ENCODE measurements at places on chromosomes 1 and 21.

DNA sequence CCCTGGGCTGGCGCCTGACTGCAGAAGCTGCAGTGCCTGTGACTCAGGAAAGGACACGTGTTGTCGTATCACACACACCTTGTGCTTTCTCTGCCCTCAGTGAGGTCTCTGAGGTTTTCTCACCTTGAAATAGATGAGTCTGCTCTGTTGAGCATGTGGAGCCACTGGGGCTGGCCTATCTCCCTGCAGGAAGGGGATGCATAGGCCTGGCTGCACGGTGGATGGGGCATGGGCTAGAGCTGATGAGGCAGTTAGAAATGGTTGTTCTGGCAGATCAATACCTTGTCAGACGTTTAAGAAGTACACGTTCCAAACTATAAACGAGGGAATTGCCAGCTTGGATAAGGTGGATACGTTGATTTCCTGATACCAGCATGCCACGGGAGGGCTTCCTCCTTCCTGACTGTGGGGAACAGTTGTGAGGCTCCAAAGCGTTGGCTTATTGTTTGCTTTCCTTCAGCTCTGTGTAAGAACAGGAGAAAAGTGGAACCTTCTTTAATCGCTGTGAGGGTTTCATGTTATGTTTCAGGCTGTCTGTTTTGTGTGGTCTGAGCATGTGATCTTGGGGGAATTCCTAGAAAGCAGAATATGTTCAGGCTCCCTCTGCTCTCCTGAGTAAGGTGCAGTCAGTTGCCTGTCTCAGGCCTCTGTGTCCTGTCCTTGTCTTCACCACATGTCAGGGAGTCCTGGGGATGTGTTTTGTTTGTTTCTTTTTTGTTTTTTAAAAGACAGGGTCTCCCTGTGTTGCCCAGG lies 44.8 kb downstream of the PCNT start:
- DNase-seq, result no peak

DNA sequence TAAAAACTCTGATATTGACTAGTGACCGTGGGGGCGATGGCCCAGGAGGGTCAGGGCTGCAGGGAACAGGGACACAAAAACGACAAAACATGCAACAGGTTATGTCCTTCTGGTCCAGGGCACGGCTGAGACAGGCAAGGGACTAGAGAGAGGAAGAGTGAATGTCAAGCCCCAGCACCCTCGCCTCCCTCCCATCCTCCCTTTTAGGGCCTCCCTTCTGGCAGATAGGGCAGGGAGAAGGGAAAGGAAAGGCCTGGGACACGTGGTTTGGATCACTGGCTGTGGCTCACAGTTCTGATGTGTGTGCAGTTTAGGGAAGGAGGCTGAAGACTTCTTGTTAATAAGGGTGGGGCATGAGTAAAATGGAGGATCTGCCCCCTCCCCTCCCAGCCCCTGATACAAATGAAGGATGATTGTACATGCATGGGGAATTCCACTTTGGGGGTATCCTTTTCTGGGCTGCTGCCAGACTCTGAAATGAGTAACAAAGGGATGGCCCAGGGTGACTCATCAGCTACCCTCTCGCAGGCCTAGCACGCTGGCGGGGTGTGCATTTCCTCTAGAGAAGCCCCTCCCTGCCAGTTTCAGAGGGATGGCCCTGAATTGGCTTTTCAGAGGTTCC lies 14.2 kb downstream of the CAPN2 start:
- peak; percentile 94 for DNase-seq

DNA sequence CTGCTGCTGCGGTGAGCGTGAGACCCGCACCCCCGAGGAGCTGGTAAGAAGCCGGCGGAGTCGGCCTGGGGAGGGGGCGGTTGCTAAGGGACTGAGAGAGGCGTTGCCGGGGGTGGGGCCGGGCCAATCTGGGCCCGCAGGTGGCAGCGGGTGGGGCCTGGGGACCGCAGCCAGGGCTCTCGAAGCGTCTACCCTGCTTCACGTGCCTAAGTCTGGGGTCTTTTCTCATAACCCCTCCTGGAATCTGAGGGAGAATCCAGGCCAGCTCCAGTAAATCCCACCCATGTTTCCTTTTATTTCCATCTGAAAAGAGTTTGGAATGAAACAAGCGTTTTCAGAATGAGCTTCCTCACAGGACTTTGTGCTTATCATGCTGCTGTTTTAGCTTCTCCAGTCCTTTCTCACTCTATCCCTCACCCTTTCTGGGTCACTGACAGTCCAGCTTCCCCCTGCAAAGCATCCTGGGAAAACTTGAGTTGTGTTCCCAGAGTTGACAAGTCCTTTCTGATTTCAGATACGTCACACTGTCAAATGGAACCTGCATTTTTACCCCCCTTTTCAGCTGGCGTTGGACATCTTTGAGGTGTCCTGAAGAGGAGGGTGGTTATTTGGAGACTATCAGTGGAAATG lies 431 bp downstream of the CLCN6 start:
- DNase-seq, result peak; percentile 65

GRCh38 chr1:220527279-220527907 lies 543 bp upstream of the MARK1 start:
- peak; percentile 42 for DNase-seq

GRCh38 chr1:115980998-115981993 lies 5.0 kb downstream of the SLC22A15 start:
- peak; percentile 79 for DNase-seq

DNA sequence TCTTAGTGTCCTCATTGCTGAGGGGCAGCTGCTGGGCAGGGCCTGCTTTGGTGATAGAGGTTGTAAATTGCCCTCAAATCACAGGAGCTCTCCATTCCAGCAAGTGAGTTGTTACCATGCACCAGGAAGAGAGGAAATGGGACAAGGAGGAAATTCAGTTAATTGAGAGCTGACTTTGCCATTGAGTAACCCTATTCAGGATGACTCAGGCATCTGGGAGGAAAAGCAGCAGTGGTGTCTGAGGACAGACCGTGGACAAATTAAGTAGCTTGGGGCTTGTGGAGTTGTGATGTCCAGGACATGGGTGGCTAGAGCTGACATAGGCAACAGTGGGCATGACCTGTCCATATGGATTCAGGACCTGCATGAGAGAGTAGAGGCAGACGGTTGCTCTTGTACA lies 5.9 kb downstream of the ARHGEF10L start:
- peak; percentile 81 for DNase-seq

- DNase-seq, result no peak
Measured at GRCh38 chr1:202834771-202835547, 24.2 kb downstream of the PCAT6 start.

DNA sequence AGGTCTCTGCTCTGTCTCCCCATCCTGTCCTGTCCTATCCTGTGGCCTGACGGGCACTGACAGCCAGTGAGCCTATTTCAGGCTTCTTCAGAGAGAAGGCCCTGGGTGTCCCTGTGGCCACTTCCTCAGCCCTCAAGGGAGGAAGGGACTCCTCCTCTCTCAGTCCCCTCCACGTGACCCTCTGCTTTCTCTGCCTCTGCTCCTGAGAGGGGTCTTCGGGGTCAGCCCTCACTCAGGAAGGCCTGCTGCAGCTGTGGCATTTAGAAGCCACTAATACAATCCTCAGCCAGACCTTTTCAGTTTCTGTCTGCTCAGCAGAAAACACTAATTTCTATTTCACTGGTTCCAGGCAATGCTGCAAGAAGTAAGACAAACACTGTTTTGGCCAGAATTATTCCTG lies 43.6 kb upstream of the ETV3 start:
- no peak for DNase-seq

- DNase-seq, result no peak
Measured at GRCh38 chr1:226790545-226791181, 51.6 kb upstream of the ITPKB start.

DNA sequence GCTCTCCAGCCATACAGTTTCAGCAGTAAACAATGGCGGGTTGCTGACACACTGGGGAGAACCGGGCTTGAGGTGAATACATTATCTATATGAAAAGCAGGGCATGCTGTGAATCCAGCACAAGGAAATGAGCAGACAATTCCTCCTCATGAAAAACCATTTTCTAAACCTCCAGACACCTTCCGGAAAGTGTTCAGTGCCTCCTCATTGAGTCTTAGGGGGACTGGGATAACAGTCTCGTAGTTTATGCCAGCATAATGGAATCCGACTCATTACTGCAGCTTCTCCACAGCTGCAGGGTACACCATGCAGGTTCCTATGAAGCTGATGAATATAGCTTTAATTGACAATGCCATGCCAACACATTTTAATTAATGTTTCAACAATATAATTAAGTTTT lies 284.1 kb downstream of the BACH1 start:
- DNase-seq, result no peak

DNA sequence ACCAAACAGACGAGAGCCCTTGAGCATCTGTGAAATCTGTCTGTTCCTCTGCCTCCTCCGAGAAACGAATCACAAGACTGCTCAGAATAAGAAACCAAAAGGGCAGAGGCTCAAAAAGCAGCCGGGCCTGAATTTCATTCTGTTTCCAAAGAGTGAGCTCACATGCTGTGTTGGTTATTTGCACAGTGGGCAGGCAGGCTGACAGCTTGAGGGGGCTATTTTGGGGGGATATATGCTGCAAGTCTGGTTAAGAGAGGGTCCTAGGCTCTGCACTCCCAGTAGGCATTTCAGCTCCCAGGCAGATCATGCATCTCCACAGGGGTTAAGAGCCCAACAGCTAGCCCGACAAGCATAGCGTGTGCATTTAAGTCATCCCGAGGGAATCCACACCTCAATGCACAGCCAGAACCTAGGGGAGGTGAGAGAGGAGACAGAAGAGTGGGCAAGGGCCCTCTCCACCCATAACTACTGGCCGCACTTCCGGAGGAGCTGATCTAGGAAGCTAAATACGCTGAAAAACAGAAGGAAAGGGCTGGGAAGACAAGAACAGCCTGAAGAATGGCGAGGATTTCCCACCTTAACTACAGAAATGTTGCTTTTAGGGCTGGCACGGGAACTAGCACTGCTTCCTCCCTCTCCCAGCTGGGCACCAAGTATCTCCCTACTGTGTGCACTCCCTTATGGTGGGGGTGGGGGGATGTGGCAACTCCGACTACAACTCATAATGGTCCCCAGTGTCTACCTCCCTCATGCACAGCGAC lies 3.7 kb downstream of the PGBD5 start:
- DNase-seq, result no peak

- peak; percentile 76 for DNase-seq
Measured at GRCh38 chr1:65075123-65075976, 72.7 kb upstream of the AK4 start.

GRCh38 chr1:25619101-25619890 lies 2.7 kb downstream of the MAN1C1 start:
- peak; percentile 52 for DNase-seq

DNA sequence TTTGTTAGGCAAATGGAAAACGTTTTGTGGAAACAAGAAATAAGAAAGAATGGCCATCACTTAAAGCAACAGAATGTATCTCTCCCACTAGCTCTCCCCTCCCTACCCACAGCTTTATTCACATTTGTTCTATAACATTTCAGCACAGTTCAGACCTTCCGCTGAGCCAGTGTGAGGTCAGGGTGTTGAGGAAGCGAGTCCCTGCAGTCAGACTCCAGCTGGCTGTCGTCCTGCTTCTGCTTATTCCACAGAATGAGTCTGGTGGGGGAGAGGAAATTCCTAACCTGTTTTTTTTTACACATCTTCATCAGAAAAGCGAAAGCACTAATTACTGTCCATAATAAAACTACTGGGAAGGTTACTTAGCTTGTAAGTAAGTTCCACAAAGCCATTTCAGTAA lies 39.0 kb downstream of the MRPL39 start:
- DNase-seq, result no peak

GRCh38 chr1:168179438-168180147 lies 831 bp downstream of the TIPRL start:
- peak; percentile 66 for DNase-seq

- no peak for DNase-seq
Measured at GRCh38 chr1:47241114-47242113, 9.4 kb upstream of the TAL1 start.

GRCh38 chr1:114177282-114177681 lies 23.6 kb upstream of the SYT6 start:
- DNase-seq, result no peak

DNA sequence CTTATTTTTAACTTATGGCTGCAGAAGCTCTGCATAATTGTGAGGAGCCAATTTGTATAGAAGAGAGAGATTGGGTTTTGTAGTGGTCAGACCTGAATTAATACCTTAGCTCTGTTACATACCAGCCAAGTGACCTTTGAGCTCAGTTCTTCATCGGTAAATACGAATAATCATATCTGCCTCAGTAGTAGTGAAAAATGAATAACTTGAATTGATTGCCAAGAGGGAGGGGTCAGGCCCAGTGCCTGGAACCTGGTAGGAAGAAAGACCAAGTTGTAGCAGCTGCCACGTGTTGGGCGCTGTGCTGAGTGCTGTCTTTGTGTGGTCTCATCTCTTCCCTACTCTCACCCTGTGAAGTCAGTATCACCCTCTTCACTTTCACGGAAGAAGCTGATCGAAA lies 247.5 kb downstream of the PBX1 start:
- DNase-seq, result no peak

GRCh38 chr1:184664042-184664660 lies 90.5 kb downstream of the EDEM3 start:
- peak; percentile 93 for DNase-seq

- DNase-seq, result peak; percentile 77
Measured at GRCh38 chr21:43340491-43341377, 86.2 kb downstream of the SIK1 start.

DNA sequence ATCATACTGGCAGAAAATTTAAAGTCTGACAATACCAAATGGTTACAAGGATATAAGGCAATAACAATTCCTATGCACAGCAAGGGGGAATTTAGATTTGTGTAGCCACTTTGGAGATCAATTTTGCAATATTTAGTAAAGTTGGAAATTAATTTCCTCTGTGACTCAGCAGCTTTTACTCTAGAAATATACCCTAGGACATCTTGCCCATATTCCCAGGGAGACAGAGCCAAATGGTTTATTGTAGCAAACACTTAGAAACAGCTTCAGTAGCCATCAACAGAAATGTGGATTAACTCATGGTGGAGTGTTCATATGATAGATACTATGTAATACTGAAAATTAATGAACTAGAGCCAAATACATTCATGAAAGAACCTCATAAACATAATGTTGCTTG lies 104.6 kb downstream of the BACH1 start:
- DNase-seq, result peak; percentile 30

DNA sequence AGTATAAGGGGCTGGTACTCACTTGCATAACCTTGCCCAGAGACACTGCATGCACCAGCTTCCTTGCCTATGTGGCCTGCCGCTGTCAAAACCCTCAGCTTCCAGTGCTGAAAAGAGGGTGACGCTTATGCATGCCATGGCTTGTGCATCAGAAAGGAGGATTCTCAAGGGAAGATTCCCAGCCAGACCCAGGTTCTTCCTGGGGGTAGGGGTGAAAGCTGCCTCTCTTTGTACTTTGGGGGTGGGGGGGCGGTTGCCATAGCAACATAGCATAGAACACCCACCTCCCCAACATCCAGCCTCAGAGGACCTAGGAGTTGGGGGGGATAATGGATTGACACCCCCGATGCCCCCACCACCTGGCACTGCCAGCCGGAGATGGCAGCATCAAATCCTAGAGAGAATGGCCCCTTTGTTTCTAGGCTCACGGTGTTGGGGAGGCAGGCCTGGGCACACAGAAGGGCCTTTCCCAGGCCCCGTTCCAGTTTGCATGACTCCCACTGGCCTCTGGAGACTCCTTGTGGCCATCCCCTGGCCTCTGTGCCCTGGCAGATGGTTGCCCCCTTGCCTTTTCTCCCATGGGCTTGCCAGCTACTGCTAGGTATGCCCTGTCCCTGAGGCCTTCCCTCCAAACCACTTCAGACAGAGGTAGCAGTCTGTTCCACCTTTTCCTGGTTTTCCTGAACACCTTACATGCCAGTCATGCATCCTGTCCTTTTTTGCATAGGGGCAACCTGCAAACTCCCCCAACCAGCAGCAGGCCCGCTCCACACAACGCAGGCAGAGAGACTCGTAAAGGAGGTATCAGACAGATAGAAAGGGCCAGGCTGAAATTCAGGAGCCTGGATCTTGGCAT lies 44.6 kb downstream of the RHBG start:
- no peak for DNase-seq

Data from adipocyte (in vitro differentiated cells).